Naive thymus-derived CD4-positive, alpha-beta T cell (primary cell): ENCODE measurements at places on chromosomes 2 and 18. TPM values are rescaled to one million over a fixed set of nuclear protein-coding genes. Genes with fewer than 3 reads are reported as not detected.

Gene DNAH7
- total RNA-seq: not detected

DNA sequence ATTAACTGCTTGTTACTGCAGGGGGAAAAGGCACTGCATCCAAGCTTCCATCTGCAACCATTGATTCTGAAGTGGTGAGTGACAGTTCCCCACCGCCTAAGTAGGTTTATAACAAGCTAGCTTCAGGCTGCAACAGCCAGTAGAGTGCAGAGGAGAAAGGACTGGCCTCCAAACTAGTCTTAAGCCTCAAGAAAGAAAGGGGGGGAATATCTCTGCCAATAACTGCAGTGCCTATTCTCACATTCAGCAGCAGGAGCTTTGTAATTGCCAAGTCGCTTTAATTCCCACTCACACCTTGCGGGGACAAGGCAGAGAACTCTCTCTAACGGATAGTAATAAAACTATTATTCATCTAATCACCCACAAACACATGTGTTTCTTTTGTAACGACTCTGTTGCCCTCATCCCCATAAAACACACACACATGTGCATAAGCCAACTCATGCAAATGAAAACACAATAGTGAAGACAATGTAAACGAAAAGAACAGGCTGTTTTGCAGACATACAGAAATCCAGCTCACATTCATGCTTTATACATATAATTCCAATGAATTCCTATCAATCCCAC lies 1963.3 kb upstream of the PIK3C3 start:
- H3K27ac ChIP-seq: no peak overlapping the region
- H3K4me3 ChIP-seq: no peak overlapping the region
- DNase-seq: no peak
- no peaks in the 10 kb centered on the region for H3K27me3 ChIP-seq
- H3K4me1 ChIP-seq: no peaks in the 10 kb centered on the region

- no peak for DNase-seq
- no peak overlapping the region for H3K27ac ChIP-seq
- no peaks in the 10 kb centered on the region for H3K4me1 ChIP-seq
- H3K4me3 ChIP-seq: no peak overlapping the region
- H3K27me3 ChIP-seq: no peaks in the 10 kb centered on the region
- H3K36me3 ChIP-seq: no peaks in the 10 kb centered on the region
Observed at GRCh38 chr2:226123300-226123699, 676.3 kb downstream of the IRS1 start.

Gene LRP1B
- not detected in 2 replicates for total RNA-seq

Gene PHOSPHO2
- total RNA-seq: 6.3 TPM

DNA sequence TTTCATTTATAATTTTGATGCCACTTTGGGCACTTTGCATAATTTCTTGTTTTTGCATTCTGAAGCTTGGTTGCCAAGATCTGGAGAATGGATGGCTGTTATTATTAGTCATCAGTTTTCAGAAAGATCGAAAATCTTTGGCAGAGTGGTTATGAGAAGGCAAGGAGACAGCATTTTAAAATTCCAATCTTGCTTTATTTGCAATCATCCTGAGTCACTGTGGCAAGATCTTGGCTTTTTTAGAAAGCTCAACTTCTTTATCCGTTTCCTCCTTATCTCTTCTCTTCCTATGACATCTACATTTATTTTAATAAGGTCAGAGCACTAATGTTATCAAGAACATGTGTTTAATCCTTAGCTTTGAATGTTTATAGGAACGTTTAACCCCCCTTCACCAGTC lies 31.1 kb upstream of the EIF2AK3 start:
- no peaks in the 10 kb centered on the region for H3K4me1 ChIP-seq
- H3K27ac ChIP-seq: no peak overlapping the region
- no peak overlapping the region for H3K4me3 ChIP-seq
- no peaks in the 10 kb centered on the region for H3K27me3 ChIP-seq
- no peak for DNase-seq

DNA sequence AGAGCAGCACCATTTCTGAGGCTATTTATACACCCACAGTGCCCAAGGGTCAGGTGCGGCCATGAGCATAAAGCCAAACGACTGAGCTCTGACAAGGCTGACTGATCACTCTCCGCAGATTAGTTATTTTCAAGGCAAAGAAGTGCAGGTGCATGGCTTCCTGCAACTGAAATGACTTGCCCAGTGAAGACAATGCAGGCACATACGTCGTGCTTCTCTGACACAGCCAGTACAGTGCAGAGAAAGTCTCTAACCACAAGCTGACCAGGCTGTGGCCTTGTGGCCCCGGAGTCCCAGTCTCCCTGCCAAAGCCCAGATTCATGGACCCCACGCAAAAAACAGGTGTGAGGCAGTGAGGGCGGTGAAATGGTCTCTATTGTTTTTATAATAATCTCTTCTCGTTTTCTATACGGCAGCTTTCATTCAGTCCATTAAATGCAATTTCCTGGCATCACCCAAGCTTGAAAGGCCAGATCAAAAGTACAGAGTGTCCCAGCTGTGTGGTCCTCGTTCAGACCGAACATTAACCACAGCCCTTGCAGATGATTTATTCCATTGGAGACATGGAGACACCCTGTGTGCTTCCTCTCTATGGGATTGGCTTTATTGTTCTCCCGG lies 447.0 kb upstream of the ID2 start:
- peaks cover 2% of the 10 kb centered on the region for H3K4me1 ChIP-seq
- H3K27me3 ChIP-seq: no peaks in the 10 kb centered on the region
- no peaks in the 10 kb centered on the region for H3K36me3 ChIP-seq
